NCI-H510A (cell line): ENCODE measurements at places on chromosomes 7 and 10.
A peak's percentile ranks its signal among the peaks of the same experiment; 100 is the strongest.

DNA sequence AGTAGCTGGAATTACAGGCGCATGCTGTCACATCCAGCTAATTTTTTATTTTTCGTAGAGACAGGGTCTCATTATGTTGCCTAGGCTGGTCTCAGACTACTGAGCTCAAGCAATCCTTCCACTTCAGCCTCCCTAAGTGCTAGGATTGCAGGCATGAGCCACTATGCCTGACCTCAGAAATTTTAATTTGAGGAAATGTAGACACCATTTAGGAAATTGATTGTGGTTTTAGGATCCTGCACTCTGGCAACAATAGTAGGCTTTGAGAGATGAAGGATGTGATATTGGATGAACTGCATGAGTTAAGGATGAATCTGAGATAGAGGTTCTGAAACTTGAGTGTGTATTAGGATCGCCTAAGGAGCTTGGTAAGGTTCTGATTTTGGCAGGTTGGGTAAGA lies 66.5 kb downstream of the PPP1R9A start:
- DNase-seq, result no peak

GRCh38 chr10:86263209-86263608 lies 103.4 kb downstream of the GRID1 start:
- no peak for DNase-seq

DNA sequence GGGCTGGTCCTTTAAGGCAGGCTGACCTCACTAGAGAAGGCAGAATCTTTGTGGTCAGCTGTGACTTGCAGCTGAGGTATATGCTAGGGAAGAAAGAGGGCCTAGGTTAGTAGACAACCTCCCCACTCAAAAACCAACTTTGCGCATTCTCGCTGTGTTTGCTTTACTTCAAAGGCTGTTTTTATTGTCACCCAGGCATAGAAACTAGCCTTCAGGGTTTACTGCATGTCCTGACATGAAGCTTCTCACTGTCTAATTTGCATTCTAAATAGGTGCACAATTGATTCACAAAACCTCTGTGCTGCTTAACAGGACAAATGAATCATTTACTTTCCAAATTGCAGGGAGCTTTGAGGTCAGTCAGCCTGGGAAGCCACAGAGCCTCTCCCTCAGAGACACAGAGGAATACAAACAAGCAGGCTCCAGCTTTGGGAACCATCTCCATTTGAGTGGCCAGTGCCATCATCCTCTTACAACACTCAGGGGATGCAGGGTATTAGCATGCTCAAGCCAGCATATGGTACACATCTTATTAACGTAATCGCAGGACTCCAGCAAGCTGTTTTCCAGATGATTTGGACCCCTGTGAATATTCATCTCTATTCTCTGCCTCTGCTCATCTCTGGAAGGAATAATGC lies 596.4 kb upstream of the GHITM start:
- DNase-seq, result peak; percentile 58

- no peak for DNase-seq
Observed at GRCh38 chr10:94677691-94678090, 5.8 kb upstream of the CYP2C18 start.

- DNase-seq, result no peak
Observed at GRCh38 chr10:69630651-69631400, 779 bp downstream of the FAM241B start.

GRCh38 chr10:119443970-119444660 lies 98.4 kb downstream of the RGS10 start:
- no peak for DNase-seq

GRCh38 chr7:141097430-141097829 lies 23.6 kb downstream of the TMEM178B start:
- no peak for DNase-seq

GRCh38 chr7:151792086-151792485 lies 84.8 kb downstream of the PRKAG2 start:
- DNase-seq, result no peak

DNA sequence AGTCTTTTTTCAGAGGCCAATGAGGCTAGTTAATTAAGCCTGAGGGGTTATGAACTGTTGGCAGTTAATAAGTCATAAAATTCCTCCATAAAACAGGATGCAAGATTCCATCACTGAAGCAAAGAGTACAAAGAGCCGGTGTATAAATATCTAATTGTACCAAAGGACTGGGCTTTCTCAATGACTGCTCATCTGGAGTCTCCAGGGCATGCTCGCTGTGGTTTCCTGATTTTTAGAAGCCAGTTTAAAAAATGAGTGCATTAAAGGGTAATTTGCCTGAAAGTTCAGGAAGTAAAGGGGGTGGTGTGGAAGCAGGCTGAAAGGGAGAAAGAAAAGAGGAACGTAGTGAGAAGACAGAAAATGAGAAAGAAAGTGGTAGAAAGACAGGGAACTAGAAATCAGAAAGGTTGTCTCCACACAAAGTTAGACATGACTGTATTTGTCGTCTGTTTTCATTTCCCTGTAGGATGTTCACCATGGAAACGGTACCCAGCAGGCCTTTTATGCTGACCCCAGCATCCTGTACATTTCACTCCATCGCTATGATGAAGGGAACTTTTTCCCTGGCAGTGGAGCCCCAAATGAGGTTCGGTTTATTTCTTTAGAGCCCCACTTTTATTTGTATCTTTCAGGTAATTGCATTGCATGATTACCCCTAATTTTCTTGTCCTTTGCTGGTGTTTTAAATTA lies 282.3 kb downstream of the TWIST1 start:
- no peak for DNase-seq

GRCh38 chr7:74334030-74334429 lies 44.8 kb downstream of the CLIP2 start:
- DNase-seq, result no peak

GRCh38 chr10:113746217-113746957 lies 5.1 kb upstream of the PLEKHS1 start:
- no peak for DNase-seq

GRCh38 chr10:73785721-73786511 lies 510 bp downstream of the ZSWIM8 start:
- DNase-seq, result no peak

GRCh38 chr10:69910561-69910960 lies 108.9 kb downstream of the COL13A1 start:
- DNase-seq, result no peak

DNA sequence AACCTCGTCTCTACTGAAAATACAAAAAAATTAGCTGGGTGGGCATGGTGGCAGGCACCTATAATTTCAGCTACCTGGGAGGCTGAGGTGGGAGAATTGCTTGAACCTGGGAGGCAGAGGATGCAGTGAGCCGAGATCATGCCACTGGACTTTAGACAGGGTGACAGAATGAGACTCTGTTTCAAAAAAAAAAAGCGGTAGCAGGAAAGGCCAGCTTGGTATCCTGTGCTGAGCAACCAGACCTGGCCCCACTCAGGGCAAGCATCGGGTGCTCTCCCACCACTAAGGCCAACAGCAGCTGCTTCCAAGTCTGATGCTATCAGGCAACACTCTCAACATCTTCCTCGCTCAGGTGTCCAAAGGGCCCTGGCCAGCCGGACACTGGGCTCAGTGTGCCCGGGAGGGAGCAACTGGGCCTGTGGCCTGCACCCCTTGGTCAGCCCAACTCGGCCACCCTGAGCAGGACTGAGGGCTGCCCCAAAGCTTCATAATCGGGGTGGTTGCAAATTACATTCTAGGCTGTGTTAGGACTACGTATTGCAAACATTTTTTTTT lies 44.3 kb upstream of the MSMB start:
- DNase-seq, result no peak

GRCh38 chr10:49010295-49010694 lies 70.7 kb upstream of the LRRC18 start:
- DNase-seq, result no peak

GRCh38 chr7:116165717-116166116 lies 44.6 kb upstream of the TES start:
- DNase-seq, result no peak

- no peak for DNase-seq
Observed at GRCh38 chr10:14727465-14727864, 47.2 kb downstream of the FAM107B start.

DNA sequence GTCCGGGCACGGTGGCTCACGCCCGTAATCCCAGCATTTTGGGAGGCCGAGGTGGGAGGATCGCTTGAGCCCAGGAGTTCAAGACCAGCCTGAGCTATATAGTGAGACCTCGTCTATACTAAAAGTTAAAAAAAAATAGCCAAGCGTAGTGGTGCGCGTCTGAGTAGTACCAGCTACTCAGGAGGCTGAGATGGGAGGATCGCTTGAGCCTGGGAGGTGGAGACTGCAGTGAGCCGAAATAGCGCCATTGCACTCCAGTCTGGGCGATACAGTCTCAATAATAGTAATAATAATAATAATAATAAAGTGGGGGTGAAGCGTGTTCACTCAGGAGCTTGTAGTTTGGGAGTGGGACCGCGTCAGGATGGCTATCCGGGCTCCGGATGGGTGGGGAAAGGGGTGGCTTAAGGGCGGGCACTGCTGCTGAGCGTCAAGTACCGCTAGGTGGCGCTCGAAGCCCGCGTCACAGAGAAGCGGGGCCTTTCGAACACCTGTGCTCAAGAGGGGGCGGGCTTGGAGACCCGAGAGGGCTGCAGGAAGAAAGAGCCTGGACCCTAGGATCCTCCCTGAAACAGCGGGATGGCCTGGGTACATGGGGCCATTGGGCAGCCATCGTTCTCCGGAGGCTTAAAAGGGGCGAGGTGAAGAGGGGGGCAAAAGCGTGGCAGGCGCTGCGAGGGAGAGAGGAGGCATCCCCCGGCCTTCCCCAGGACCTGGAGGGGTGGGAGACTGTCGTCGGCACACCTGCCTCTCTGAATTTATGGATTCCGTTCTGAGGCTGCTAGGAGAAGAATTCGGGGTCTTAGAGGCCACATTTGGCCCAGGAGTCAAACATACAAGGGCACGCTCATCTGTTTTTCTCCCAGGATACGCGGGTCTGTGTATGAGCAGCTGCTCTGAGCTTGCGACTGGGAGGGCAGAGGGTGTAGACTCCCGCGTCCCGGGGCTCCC lies 14.5 kb downstream of the LBX1 start:
- DNase-seq, result peak; percentile 69

DNA sequence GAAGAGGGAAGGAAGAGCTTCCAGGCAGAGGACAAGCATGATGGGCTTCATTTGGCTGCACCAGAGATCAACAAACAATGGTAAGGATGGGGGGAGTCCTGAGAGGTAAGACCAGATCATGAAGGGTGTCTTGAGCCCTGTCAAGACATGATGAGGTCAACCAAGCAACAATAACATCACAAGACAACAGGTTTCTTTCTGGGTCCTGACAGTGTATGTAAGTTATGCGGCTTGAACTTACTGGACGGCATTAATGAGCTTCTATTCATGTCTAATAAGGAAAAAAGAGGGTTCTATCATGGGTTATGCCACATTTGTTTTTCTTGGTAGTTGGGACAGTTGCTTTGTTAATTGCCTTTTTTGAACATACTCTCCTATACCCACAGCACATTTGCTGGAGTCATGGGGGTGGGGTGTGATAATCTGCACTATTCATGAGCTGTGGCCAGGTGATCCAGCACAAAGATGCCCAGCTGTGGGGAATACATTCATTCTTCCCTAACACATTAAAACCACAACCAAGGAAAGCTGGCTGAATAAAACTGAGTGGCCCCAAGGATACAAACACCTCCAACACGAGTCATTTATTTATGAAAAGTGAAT lies 168.8 kb upstream of the KLF14 start:
- no peak for DNase-seq

- no peak for DNase-seq
Observed at GRCh38 chr7:30303312-30304039, 19.1 kb downstream of the ZNRF2 start.

DNA sequence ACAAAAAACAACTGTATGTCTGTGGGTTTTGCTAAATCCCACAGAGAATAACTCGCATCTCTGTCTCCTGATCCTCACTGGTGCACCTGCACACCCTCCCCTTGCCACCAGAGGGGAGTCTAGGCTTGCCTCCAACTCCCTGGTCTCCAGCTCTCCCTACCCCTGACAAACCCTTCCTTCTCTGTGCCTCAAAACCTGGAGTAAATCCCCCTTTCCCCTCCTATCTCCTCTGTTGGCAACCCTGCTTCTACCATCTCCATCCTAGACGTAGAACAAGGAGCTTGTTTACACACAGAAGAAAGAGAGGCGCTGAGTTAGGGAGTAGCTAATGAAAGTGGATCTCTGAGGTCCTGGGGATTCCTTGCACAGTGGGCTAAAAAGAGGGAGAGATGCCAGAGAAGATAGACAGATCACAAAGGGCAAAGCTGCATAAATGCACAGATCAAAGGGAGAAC lies 6.0 kb downstream of the MBLAC1 start:
- no peak for DNase-seq

GRCh38 chr10:24205821-24206220 lies 3.1 kb upstream of the KIAA1217 start:
- no peak for DNase-seq

DNA sequence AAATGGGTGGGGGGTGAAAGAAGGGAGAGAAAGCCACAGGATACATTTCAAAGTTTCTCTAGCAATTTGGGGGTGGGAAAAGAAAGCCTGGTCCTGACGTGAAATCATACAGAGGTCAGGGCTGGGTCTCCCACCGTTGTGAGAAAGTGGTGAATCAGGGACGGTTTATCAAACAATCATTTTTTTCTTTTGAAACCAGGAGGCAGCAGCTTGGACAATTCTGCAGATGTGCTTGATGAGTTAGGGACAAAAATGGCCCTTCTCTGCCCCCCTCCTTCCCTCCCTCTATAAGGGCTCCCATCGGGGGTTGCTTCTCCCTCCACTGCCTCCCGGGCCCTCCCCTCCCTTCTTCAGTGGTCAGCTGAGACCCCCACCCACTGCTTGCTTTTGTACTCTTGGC lies 43.6 kb downstream of the FBXW4 start:
- DNase-seq, result no peak

DNA sequence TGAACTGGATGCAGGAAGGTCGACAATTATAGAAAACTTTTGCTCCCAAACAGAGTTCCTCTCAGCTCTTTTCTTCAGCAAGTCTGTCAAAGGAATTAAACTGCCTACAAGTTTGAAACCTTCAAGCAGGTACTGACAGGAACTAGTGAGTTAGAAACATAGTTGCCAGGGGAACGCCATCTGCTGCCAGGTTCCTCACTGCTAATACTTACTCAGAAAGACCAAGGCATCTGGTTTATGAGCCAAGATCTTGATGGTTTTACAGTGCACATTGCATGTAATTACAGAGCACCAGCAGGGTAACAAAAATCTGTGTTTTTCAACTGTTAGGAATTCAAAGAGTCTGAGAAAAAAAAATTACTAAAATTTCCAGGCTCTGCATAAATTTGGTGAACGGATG lies 300.0 kb upstream of the NRG3 start:
- no peak for DNase-seq
